ENCODE measurements at places on chromosomes 6 and 20. TPM values are rescaled to one million over a fixed set of nuclear protein-coding genes. Genes with fewer than 3 reads are reported as not detected.
A peak's percentile ranks its signal among the peaks of the same experiment; 100 is the strongest.

ULBP2 gene
- total RNA-seq, result 1.8 TPM

- H3K4me3 ChIP-seq, result no peak overlapping the region
- no peaks in the 10 kb centered on the region for H3K27me3 ChIP-seq
- no peak overlapping the region for H3K27ac ChIP-seq
- no peaks in the 10 kb centered on the region for H3K36me3 ChIP-seq
Observed at GRCh38 chr6:108795122-108795521, 53.1 kb upstream of the ARMC2 start.

- H3K4me1 ChIP-seq, result no peaks in the 10 kb centered on the region
- no peaks in the 10 kb centered on the region for H3K36me3 ChIP-seq
- DNase-seq, result no peak
- H3K4me3 ChIP-seq, result no peak overlapping the region
- peaks cover 8% of the 10 kb centered on the region for H3K27me3 ChIP-seq
- no peak overlapping the region for H3K27ac ChIP-seq
Observed at GRCh38 chr6:17130786-17131185, 28.9 kb downstream of the STMND1 start.

DNA sequence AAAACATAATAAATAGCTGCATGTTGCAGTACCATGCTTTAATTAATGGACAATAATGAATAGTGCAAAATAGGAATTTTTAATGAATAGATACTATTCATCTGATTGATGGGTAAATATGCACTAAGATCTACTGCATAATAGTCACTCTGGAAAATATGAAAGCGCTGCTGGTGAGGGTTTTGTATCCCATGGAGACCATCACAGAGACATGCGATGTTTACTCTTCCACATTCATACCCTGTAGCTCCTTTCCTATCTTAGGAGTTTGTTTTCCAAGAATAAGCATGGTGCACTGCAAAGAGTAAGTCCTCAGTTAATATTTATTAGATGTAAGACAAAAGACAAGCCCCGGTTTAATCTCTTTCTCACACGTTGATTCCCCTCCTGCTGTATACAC lies 81.4 kb downstream of the NRSN1 start:
- H3K4me3 ChIP-seq, result no peak overlapping the region
- DNase-seq, result no peak
- no peak overlapping the region for H3K27ac ChIP-seq
- H3K27me3 ChIP-seq, result peaks cover 1% of the 10 kb centered on the region
- no peaks in the 10 kb centered on the region for H3K36me3 ChIP-seq

- no peaks in the 10 kb centered on the region for H3K27me3 ChIP-seq
- DNase-seq, result no peak
- no peak overlapping the region for H3K4me3 ChIP-seq
- H3K36me3 ChIP-seq, result no peaks in the 10 kb centered on the region
- peaks cover 14% of the 10 kb centered on the region for H3K4me1 ChIP-seq
- H3K27ac ChIP-seq, result no peak overlapping the region
Observed at GRCh38 chr20:8395956-8396355, 263.9 kb downstream of the PLCB1 start.

GRCh38 chr6:130018744-130019325 lies 454 bp downstream of the L3MBTL3 start:
- peaks cover 1% of the 10 kb centered on the region for H3K27me3 ChIP-seq
- peak overlapping the region; percentile 96 for H3K4me3 ChIP-seq
- H3K27ac ChIP-seq, result peak overlapping the region; percentile 86
